Activated CD4-positive, alpha-beta T cell treated with anti-CD3 and anti-CD28 coated beads for 24 hours (primary cell): ENCODE measurements at places on chromosomes 1 and 21.

DNA sequence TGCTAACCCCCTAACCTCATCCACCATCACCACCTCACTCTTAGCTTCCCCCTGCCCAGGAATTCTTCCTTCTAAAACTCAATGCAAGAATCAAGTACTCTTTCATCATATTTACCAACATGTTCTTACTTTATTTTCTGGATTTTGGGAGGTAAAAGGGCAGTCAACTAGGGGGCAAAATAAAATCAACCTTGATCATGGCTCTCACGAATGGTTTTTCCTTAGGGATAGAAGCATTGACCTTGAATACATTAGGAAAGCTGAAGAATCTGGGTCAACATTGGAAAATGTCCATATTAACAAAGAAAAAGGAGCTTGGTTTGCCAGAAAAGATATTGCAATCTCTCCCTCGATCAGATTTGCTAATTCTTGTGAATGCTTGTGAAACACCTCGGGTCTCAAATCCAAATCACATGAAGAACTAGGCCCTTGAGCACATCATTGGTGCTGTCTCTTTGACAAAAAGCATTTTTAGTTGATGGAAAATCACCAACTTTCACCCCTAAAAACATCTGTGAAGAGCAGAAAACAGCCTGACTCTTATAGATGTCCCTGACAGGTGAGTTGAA lies 58.9 kb downstream of the ZC3H11B start:
- DNase-seq = no peak

DNA sequence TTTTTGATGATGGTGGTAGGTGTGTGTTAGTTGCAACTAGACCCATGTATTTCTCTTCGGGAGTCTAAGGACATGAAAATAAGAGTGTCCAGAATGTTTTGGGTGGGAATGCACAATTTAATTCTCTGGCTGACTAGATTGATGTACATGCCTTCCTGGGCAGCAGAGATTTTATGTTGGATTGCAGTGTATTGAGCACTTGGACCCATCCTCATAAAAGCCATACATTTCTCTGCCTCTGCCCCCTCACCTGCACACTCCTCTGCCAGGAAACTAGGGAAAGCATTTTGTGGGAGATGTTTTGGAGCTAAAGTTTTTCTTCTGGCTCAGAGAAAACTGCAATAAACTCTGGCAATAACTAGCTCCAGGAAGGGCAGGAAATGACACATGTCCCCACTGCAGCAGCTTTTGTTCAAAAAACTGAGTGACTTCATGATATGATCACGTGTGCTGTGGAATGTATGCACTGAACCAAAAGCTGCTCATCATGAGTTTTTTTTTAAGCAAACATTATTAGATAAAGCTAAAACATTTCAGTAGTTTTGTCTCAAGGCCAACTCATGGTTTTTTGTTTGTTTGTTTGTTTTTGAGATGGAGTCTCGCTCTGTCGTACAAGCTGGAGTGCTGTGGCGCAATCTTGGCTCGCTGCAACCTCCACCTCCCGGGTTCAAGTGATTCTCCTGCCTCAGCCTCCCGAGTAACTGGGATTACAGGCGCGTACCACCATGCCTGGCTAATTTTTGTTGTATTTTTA lies 17.6 kb downstream of the RIT1 start:
- no peak for DNase-seq

- DNase-seq = no peak
These were observed 7.0 kb downstream of the SOD1 start for GRCh38 chr21:31666445-31667010.

GRCh38 chr1:233905416-233906051 lies 1.1 kb downstream of the SLC35F3 start:
- DNase-seq = no peak

DNA sequence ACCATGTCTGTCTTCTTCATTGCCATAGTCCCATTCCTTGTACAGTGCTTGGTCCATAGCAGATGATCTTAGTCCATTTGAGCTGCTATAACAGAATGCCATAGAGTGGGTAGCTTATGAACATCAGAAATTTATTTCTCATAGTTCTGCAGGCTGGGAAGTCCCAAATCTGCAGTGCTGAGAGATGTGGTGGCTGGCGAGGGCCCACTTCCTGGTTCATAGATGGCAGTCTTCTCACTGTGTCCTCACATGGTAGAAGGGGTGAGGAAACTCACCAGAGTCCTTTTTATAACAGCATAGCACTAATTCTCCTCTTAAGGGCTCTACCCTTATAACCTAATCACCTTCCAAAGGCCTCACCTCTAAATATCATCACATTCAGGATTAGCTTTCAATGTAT lies 23.1 kb upstream of the RAP1A start:
- no peak for DNase-seq

GRCh38 chr1:163050496-163050895 lies 18.7 kb upstream of the RGS4 start:
- no peak for DNase-seq

- DNase-seq = no peak
These were observed 53.3 kb upstream of the ZC3H11B start for GRCh38 chr1:219666242-219666641.

GRCh38 chr1:83318366-83318765 lies 680.6 kb downstream of the TTLL7 start:
- DNase-seq = no peak

- no peak for DNase-seq
These were observed 55.8 kb downstream of the UROD start for GRCh38 chr1:45067806-45068205.

- DNase-seq = no peak
These were observed 144.7 kb downstream of the GRIK3 start for GRCh38 chr1:36889478-36890226.

GRCh38 chr1:219072329-219072728 lies 101.3 kb upstream of the LYPLAL1 start:
- no peak for DNase-seq

- DNase-seq = no peak
These were observed 91.7 kb downstream of the NAV1 start for GRCh38 chr1:201630582-201630981.

DNA sequence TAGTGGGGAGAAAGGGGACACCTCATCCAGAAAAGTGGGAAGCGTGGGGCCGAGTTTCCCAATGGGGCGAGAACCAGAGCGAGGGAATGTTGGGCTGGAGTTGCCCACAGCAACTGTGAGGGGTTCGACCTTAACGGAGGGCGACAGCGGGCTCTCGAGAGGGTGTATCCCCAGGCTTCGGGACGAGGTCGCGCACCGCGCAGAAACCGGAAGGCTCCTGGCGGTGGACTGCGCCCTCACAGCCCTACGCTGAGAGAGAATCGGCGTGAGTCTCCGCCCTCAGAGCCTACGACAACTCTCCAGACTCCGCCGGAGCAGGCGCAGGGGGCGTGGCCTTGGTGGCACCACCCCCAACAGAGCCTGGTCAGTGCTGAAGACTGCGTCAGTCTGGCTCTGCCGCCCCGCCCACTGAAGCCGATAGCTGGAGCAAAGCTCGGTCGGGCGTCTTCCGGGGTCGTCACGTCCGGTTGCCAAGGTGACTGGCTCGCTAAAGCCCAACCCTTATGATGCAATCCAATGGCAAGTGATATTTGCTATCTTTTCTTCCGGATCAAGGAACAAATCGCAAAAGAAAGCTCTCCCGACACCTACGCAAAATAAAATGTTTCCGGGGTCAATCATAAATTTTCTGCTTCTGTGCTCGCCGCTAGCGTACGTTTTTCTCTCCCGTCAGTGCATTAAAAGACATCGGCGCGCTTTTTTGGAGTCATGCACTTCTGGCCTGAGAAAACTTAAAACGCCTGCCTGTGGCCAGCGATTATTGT lies at the start of gene LRIF1:
LRIF1 (minus strand) TSS at position 232 of the 764 bp plus-strand sequence. CDS start 234 bp downstream, outside the sequence.
- peak; percentile 99 for DNase-seq

DNA sequence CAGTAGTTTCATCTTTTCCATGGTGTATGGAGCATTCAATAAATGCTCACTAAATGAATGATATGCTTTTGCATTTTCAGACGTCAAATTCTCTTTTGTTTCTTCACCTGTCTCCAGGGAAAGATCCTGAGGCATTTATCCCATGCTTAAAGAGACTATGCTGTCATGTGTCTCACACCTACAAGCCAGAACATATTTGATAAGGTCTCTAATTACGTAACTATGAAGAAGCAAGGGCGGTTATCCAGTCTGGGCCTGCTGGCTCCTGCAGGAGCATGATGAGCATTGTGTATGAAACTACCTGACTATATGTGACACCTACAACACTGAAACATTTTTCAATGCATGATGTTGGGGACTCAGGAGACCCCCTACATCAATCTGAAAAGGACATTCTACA lies 51.8 kb downstream of the FBXO42 start:
- DNase-seq = no peak

GRCh38 chr1:7608628-7609305 lies 162.3 kb upstream of the VAMP3 start:
- DNase-seq = no peak

- no peak for DNase-seq
These were observed 11.5 kb downstream of the RORC start for GRCh38 chr1:151819976-151820623.

DNA sequence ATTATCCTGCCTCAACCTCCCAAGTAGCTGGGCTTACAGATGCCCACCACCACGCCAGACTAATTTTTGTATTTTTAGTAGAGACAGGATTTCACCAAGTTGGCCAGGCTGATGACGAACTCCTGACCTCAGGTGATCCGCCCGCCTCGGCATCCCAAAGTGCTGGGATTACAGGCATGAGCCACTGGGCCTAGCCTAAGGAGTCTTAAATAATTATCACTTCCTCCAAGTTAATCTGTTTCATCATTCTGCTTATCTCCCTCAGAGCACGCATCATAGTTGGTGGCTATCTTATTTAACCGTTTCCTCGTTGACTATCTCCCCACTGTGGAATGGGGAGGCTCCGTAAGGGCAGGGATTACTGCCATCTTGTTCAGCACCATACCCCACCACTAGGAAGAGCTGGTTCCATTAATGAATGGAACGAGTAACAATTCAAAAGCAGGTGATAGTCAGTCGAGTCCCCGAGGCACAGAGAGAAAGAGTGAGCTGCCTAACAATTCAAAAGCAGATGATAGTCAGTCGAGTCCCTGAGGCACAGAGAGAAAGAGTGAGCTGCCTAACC lies 52.7 kb downstream of the GLUL start:
- DNase-seq = no peak

GRCh38 chr1:234355782-234356510 lies 17.3 kb upstream of the COA6 start:
- DNase-seq = no peak

GRCh38 chr1:223508796-223509195 lies 115.6 kb downstream of the CCDC185 start:
- DNase-seq = no peak

DNA sequence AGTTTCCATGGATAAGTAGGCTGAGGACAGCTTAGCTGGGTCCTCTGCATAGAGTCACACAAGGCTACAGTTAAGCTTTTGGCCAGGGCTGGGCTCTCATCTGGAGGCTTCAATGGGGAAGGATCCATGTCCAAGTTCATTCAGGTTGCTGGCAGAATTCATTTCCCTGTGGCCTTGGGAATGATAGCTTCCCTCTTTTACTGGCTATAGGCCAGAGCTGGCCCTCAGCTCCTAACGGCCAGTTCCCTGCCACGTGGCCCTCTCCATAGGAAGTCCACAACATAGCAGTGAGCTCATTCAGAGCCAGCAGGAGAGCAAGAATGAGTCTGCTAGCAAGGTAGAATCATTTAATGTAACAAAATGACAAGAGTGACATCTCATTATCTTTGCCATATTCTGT lies 15.1 kb upstream of the PODN start:
- DNase-seq = no peak

DNA sequence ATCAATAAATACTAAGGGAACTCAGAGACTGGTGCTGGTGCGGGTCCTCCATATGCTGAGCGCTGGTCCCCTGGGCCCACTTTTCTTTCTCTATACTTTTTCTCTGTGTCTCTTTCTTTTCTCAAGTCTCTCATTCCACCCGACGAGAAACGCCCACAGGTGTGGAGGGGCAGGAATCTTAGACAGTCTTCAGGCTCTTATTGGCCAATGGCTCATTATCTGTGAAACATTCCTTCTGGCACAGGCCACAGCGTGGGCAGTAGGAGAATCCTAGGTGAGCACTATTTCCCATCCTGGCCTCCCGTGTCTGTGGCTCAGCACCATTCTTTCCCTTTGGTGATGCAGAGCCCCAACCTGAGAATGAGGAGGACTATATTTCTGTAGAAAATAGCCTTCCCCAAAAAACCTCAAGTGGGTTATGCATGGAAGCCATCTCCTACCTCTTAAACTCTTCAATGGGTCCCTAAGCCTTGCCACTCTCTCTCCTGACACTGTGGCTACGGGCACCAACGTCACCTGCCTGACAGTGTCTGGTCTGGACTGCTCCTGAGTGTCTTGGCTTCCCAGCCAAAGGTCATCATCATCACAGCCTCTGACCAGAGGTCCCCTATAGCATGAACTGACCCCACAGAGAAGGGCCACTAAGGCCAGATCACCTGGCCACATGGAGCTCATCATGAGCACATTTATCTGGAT lies 6.2 kb upstream of the SLAMF1 start:
- no peak for DNase-seq

- no peak for DNase-seq
These were observed 7.1 kb upstream of the UBXN10 start for GRCh38 chr1:20178634-20179370.

DNA sequence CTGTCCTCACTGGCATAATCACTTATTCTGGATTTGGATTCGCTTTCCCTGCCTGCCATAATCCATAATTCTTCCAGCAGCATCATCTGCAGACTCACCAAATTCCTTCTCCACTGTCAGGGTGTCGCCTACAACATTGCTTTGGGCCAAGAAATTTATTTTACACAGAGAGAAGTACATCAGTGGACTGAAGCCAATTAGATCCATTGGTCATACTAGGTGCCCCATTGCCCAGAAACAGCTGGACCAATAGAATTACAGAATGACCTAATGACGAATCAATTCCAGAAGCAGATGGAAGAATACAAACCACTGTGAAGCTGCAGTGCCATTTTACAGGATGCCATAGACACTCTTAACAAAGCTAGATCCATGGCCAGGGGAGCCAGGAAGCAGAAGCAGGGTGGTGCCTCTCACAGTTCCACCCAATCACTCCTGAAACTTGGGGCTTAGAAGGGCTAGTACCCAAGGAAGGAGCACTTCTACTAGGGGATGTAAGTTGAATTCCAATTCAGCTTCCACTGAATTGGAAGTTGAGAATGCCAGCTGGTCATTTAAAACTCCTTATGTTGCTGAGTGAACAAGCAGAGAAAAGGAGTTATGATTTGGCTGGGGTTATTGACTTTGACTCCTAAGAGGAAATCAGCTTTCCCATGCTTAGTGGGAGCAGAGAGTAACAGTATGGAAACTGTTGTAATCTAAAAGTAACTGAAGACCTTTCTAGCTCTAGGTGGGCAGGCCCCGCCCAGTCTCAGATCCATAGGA lies 44.0 kb downstream of the EDN2 start:
- DNase-seq = no peak

DNA sequence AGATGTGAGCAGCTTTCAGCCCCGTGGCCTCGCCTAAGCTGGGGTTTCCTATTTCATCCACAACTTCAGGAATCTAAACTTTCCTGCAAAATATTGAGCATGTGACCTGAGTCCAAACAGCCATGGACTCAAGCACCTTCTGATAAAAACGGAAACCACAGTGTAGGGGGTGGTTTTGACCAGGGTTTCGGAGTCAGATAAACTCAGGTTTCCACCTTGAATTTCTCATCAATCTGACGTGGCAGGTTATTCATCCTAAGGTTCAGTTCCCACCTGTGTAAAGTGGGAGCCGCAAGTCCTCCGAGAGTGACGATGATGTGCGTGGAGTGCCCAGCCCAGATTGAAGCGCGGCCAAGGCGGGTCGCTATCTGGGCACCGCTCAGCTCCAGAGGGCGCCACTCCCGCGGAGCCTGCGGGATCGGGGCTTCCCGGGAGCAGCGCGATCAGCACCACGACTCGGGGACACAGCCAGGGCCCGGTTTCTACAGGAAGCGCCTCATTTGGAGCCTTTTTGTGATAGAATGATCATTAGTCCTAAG lies 871 bp upstream of the ETS2 start:
- DNase-seq = no peak

GRCh38 chr21:15080526-15080925 lies 15.7 kb upstream of the NRIP1 start:
- no peak for DNase-seq
